Activated CD4-positive, alpha-beta T cell treated with anti-CD3 and anti-CD28 coated beads, Interleukin-2, amount 50 U/mL, for 24 hours (primary cell): ENCODE measurements at places on chromosomes 3 and 15.
A peak's percentile ranks its signal among the peaks of the same experiment; 100 is the strongest.

DNA sequence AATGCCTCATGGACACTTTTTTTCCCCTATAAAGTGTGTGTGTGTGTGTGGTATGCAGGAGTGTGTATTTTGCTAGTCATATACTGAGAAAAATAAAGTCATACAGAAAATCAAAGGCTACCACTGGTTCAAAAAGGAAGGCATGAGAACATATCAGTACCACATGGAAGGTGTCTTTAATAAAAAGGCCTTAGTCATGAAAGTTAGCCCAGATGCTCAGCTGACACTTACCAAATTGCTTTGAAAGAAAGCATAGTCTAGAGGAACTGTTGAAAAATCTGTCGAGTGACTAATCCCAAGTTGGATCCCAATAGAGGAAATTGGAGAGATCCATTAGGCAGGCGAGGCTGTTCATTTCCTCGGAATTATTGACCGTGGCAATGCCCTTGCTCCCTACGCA is 432.9 kb upstream of the CFAP20DC start:
- no peak for DNase-seq

DNA sequence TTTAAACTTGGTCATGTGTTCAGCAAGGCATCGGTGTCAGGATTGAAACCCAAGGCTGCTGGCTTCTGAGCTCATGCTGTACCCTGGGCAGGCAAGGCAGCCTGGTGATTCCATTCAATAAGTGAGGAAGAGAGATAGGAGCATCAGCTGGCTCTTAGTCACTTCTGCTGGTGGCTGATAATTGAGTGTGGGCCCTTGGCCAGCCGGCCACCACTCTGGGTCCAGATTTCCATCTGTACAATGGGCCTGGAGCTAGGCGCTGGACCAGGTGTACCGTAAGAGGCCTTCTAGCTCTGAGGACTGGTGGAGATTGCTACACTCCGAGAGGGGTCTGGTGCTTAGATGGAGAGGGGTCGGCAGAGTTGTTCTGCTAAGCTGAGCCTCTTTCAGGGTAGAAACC is 4.3 kb downstream of the CD276 start:
- no peak for DNase-seq

DNA sequence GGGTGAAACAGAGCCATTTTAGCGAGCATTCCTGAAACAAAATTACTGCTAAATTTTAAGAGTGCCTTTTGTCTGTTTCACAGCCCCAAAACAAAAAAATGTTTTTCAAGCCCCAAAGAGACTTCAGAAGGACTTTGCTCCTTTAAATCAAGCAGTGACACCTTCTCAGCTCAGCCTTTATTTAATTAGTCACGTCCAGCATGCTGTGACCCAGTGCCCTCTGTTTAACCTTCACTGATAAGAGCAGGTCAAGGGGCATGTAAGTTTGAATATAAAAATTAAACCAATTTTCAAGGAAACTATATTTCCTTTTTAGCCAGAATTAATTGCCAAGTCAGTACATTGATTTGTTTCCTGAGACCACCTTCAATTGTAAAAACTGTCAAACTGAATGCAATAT is 40.6 kb downstream of the ISL2 start:
- no peak for DNase-seq

DNA sequence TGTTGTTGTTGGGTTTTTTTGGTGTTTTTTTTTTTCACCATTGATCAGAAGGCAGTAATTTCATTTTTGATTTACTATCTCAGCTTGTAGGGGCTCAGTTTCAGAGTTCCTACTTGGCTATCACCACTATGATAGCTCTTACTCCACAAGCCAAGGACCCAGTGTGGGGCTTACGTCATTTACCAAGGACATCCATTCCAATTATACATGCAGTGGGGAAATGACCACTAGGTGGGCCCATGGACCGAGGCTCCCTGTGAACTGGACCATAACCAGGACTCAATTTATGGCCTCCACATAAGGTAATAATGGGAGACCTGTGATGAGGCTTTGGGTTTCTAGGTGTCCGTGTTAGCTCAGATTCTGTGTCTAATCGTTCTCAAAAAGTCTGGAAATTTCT is 67.5 kb upstream of the CACNA1D start:
- DNase-seq: no peak

GRCh38 chr15:58604455-58604923 is 145.0 kb downstream of the ADAM10 start:
- DNase-seq: no peak

GRCh38 chr15:96181873-96182301 is 148.6 kb upstream of the NR2F2 start:
- no peak for DNase-seq

- DNase-seq: no peak
These were observed 586.0 kb upstream of the TGFBR2 start for GRCh38 chr3:30020380-30020779.

DNA sequence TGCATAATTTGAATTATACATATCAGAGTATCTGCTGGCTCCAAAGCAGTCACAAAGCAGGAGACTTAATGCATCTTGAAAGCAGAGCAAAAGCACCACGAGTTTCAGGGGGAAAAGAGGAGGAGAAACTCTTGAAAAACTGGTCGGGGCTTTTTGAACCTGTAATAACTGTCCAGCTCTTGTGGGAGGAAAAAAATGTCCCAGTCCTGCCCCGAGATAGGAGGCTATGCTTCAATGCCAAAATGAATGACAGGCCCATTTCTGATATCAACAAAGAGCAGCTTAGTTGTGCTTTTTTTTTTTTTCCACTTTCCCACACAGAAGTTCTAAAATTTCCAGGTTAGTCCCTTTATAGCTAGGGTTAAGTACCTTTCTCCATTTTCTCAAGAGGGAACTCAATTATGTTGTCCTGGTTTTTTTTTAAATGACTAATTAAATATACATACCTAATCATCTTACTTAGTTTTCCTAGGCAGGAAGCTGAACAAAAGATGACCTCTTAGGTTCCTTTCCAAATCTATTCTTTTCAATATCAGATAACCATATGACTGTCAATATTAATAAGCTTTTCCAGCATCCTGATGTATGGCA is 120.2 kb downstream of the TFDP2 start:
- DNase-seq: no peak

- peak; percentile 44 for DNase-seq
These were observed at the start of gene SLC49A4 for GRCh38 chr3:122794779-122795673. Gene SLC49A4 (plus strand): TSS chr3:122795069. CDS start chr3:122795193, 124 bp downstream.

DNA sequence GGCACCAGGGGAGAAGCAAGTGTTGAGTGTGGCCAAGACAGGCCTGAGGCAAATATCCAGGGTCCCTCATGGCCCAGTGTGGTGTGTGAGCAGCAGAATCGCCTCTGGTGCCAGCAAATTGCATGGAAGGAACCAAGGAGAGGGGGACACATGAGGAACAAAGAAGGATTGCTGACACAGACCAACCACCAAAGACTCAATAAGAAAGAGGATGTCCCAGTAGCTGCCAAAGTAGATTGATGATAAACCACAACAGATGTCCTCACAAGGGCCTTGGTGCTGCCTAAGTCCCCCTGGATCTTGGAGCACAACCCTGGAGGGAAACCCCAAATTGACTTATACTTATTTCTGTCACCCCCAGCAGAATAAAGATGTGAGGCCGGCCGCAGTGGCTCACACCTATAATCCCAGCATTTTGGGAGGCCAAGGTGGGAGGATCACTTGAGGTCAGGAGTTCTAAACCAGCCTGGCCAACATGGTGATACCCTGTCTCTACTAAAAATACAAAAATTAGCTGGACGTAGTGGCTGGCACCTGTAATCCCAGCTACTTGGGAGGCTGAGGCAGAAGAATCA is 10.6 kb downstream of the SRGAP3 start:
- no peak for DNase-seq

DNA sequence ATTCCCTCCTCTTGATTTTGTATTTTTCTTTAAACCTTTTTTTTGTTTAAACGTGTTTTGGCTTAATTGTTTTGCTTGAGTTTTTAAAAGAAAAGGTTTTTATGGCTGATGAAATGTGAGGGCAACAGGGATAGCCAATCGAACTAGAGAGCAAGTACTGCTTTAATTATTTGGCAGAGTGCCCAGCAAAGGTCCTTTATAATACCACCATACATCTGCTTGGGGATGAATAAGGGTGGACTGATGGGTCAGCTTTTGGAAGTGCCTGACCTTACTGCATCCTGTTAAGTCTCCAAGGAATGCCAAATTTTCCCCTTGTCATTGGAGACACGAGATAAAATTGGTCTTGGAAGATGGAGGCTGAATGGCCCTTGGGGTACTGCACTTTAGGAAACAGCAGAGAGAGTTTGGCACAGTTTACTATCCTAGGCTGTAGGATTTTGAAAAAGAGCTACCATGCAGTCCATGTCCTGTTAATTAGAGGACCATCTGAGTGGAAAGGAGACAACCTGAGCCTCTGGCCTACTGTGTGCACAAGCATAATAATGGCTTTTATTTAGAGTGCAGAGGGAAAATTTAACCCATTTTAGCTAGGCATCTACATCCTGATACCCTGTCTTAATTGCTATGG is 19.8 kb upstream of the MTHFS start:
- DNase-seq: no peak

DNA sequence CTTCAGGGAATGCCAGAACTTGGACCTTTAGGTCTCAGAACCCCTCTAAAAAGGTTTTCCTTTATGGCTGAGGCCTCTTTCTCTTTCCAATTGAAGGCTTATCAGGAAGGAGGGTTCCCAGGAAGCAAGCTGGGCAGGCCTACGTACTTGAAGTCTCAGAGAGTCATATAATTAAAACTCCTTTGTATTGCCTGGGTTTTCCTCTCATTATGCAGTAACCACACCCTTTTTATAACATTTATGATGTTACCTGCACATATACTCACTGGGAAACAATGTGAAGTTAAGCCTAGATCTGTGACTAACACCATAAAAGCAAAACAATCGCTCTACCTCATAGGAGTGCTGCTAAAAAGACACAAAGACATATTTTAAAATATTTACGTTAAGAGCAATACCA is 27.3 kb downstream of the SERP1 start:
- DNase-seq: no peak

- DNase-seq: no peak
These were observed 966 bp downstream of the ALAS1 start for GRCh38 chr3:52198643-52199608.

- no peak for DNase-seq
These were observed 541.7 kb downstream of the TBL1XR1 start for GRCh38 chr3:176655404-176656094.

DNA sequence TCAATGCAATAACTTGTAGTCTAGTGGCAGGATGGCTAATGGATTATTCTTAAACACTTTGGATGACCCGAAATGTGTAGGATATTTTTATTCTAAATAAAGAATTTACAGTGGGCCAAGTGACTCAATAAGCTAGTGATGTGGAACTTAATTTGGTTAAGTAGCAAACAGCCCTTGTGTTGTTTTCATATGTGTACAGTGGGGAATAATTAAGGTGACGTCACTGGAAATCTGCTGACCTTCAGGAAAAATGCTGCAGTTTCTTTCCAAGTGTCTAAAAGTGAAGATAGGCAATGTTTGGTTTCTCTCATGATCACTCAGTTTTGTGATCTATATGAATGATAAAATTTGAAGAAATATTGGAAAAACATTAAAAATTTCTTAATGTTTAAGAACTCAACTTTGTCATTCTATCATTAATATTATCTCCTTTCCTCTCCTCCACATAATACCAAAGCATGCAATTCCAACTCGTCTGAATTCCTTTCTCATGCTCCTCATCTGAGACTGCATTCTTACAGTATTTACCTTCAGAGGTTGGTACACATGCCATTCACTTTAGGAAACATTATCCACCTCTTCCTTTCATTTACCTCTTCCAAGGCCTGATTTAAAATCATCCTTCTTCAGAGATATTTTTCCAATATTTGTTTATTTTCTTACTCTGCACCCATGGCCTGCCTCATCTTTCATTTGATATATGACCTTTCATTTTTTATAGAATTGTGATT is 414.6 kb upstream of the ARPP21 start:
- DNase-seq: no peak

- no peak for DNase-seq
These were observed 37.2 kb downstream of the HMG20A start for GRCh38 chr15:77457905-77458265.

DNA sequence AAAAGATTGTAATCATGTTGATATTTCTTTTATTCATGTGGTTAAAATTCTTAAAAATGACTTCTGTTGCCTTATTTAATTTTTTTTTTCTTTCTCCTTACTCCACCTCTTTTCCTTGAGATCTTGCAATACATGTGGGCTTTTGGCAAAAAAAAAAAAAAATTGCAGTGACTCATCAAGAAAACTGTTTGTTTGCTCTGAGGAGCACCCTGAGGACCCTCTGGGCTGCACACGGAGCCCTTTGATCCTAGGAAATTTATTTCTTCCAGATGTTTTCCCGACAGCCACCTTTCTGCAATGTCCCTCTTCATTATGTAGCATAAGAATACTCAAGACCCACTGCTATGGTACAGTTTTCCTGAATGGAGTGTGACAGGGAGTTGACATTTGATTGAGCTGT is 371.7 kb downstream of the ZBTB20 start:
- no peak for DNase-seq

DNA sequence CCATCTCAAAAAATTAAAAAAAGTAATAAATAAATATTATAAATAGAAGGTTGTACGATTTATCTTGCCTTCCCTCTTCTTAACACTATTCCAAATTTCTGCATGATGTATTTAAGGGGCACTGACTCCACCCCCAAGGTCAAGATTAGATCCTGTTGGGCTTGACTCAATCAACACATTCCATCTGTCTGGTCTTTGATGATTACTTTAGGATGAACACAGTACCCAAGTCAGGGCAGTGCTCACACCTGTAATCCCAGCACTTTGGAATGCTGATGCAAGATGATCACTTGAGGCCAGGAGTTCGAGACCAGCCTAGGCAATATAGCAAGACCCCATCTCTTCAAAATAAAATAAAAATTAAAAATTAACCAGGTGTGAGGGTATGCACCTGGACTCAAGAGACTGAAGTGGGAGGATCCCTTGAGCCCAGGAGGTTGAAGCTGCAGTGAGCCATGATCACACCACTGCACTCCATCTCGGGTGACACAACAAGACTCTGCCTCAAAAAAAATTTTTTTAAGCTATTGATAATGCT is 14.1 kb upstream of the ATP1B3 start:
- DNase-seq: no peak

- no peak for DNase-seq
These were observed 272.5 kb downstream of the THSD4 start for GRCh38 chr15:71387810-71388209.

DNA sequence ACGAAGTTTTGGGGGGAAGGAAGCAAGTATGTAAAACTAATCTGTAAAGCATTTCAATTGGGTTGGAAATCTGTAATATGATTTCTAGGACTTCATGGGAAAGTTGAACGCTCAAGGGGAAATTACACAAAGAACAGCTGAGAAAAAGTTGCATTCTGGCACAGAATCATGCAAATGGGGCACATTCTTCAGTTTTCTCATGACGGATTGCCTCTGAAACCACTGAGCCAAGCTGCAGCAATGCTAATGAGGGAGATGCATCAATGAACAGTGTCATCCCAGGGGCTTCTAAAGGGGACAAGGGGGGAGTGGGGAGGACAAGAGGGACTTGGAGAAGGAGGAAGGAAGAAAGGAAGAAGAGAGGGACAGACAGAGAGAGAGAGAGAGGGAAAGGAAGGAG is 291.4 kb upstream of the ATP11B start:
- DNase-seq: no peak

- peak; percentile 51 for DNase-seq
These were observed 17.3 kb downstream of the C3orf18 start for GRCh38 chr3:50550079-50550736.

GRCh38 chr15:80241508-80241907 is 10.5 kb downstream of the CTXND1 start:
- DNase-seq: no peak

GRCh38 chr3:170740726-170741591 is 129.0 kb downstream of the RPL22L1 start:
- DNase-seq: no peak

GRCh38 chr3:171204942-171205341 is 178.4 kb upstream of the SLC2A2 start:
- DNase-seq: no peak

- DNase-seq: no peak
These were observed 2.4 kb downstream of the PML start for GRCh38 chr15:73996939-73997338.
